ENCODE measurements at places on chromosomes 7 and 10.
A peak's percentile ranks its signal among the peaks of the same experiment; 100 is the strongest.

DNA sequence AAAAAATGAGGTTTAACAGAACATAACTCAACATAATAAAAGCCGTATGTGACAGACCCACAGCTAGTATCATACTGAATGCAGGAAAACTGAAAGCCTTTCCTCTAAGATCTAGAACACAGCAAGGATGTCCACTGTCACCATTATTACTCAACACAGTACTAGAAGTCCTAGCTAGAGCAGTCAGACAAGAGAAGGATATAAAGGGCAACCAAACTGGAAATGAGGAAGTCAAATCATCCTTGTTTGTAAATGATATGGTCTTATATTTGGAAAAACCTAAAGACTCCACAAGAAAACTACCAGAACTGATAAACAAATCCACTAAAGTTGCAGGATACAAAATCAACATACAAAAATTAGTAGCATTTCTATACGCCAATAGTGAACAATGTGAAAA, 45.9 kb downstream of the C10orf71 start:
- no peak for DNase-seq

DNA sequence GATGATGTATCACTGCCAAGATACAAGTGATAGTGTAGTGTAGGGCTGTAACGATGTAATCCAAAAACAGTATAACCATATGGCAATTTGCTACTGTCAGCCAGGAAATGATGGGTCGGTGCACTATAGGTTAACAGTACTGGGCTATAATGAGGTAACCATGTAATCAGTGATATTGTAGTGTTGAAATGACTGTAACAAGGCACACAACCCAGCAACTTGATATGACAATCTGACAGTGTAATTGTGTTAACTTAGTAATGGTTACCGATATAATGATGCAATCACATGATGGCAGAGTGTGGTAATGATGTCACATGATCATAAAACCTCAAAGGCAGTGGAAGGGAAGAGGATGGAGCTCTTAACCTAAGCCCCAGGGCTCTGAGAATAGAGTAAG, 73.8 kb upstream of the SLF2 start:
- no peak for DNase-seq

- no peak for DNase-seq
These were observed 372.3 kb upstream of the NRP1 start for GRCh38 chr10:33706746-33707145.

DNA sequence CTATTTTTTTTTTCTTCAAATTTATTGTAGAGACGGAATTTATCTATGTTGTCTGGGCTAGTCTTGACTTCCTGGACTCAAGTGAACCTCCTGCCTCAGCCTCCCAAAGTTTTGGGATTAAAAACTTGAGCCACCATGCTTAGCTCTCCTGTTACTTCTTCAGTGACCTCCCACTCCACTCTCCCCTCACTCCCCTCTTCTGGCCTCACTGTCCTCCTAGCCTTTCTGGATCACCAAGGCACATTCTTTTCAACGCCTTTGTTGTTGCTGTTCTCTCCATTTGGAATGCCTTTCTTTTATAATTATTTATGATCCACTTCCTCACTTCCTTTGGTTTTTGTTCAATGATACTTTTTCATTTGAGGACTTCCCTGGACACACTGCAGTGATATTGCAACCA, 17.9 kb downstream of the PTPRZ1 start:
- no peak for DNase-seq

DNA sequence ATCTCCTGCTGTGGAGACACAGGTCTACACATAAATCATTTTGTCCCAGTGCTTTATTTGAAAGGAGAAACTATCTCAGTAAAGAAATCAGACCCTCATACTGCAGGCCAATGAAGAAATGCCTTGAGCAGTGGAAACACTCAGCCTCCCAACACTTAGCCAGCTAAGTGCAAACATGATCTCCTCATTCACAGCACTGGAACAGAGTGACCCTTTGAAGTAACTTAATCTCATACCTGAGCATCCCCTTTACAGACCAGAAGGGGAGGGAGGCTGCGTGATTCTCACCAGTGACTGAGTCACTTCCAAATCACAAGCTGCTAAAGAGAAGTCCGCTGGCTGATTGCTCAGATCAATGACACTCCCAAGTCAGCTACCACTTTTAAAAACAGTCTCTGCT, 4.5 kb downstream of the CHST15 start:
- no peak for DNase-seq

- no peak for DNase-seq
These were observed 428.7 kb upstream of the AKR1E2 start for GRCh38 chr10:4397337-4397736.

- no peak for DNase-seq
These were observed 697.0 kb downstream of the SORCS1 start for GRCh38 chr10:106467506-106467905.

- no peak for DNase-seq
These were observed 242.5 kb upstream of the PRSS58 start for GRCh38 chr7:142500366-142500765.

DNA sequence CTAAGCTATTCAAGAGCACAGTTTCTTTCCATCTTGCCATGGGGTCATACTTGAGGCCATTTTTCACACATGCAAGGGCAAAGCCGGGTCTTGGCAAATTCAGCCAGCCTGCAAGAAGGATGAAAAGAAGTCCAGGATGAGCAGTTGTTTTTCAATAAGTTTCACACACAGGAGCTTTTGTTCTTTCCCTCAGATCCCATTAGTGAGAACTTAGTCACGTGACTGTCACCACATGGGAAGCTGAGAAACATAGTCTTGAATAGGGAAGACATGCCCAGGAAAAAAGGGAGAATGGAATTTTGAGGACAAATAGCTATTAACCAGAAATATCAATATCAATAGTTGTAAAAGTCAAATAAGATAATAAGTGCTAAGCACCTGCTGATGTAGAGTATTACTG, 137.7 kb downstream of the AHR start:
- no peak for DNase-seq

GRCh38 chr10:23608926-23609325, 170.1 kb downstream of the OTUD1 start:
- DNase-seq, result no peak

DNA sequence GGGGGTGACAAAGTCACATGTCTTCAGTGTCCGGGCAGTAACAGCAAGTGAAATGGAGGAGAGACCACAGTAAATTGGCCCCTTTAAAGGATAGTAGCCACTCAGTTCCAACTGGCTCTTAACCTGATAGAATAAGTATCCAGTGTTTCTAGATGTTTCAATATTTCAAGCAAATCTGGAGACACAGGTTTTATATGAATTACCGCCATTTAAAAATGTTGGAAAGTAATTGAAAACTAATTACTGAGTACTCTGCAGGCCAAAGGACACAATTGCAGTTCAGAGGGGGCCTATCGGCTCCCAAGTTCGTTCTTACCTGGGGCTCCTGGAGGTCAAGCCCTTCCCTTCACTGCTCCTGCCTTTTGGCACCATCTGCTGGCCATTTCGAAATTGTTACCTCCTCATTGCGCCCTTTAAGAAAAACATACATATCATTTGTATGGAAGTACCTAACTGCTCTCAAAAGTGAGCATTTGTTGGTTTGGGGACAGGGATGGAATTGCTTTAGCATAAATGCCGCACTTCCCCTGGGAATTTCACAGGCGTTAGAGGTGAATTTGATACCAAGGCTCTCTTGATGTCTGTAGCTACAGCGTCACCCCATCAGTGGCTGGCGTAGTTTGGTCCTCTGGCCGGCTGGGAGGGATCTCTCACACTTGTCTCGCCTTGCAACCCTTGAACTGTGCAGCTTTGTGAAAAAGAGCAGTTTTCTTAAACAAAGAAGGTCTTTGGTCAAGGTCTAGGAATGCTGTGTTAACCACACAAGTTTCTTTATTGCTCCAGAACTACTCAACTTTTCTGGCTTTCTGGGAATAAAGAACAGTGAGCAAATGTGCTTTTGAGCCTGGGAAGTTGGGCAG, 220.0 kb downstream of the ARHGAP21 start:
- DNase-seq, result no peak

DNA sequence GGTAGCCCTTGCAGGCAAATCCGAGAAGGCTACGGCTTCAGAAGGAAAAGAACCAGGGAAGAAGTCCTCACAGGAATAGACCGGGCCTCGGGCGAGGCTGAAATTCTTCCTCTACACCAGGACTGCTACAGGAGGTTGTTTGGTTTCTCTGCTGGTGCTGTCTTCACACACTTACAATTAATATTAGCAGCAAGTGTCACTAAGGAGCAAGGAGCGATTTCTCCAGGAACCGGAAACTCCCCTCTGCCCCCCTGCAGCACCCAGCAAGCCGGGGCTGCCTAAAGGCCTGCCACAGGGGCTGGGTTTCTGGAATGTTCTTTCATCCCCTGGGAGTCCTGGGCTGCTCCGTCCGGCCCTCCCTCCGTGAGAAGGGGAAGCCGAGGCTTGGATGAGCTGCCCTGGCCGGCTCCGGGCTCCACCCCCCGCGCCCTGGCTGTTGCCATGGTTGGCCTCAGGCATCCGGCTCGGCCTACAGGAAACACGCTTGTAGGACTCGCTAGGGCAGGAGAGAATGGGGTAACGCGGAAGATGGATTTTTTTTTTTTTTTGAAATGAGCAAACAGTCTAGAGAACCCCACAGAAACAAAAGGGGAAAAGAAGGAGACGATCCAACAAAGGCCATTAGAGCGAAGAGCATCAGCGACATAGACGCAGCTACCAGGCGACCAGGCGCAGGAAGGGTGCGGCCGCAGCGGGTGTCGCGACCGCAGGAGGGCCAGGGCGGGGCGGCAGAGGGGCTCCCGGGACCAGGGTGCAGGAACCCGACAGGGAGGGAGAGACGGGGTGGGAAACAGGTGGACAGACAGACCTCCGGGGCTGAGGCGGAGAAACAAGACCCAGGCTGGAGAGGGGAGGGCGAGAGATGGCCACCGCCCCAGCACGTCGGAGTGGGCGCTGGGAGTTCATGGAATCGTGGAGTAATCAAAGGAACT, 33.0 kb downstream of the EN2 start:
- no peak for DNase-seq

GRCh38 chr7:156198277-156198676, 386.0 kb upstream of the SHH start:
- no peak for DNase-seq

DNA sequence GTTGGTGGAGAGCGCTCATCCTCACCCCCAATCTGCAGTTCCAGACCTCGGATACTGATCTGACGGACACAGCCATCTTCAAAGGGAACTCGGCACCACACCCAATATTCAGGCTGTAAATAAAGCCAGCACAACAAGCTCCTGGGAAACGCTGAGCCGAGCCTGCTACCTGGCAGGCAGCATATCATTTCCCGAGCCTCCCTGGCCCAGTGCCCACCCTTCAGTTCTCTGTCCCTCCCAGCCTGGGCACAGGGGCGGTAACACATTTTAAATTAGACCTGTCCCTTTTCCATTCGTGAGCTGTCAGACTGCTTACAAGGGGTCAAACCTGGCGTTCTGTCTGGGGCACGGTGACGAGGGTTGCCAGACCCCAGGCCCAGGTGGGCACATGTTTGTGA, 250.5 kb downstream of the ARHGAP12 start:
- no peak for DNase-seq

- DNase-seq, result no peak
These were observed 40.6 kb downstream of the AKR1B15 start for GRCh38 chr7:134589491-134589941.

DNA sequence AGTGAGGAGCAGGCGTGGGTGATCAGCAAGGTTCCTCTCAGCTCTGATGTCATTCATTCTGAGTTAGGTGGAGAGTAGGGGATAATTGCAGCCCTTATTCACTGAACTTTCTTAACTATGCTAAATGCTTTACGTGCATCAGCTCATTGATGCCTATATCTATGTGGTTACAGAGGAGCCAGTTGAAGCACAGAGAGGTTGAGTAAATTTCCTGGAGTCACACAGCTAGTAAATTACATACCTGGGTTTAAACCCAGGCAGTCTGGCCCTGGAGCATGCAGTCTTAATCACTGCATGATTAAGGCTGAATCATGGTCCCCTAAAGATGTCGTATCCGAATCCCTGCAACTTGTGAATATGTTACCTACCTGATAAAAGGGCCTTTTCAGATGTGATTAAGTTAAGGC, 99.6 kb downstream of the GRK5 start:
- no peak for DNase-seq

DNA sequence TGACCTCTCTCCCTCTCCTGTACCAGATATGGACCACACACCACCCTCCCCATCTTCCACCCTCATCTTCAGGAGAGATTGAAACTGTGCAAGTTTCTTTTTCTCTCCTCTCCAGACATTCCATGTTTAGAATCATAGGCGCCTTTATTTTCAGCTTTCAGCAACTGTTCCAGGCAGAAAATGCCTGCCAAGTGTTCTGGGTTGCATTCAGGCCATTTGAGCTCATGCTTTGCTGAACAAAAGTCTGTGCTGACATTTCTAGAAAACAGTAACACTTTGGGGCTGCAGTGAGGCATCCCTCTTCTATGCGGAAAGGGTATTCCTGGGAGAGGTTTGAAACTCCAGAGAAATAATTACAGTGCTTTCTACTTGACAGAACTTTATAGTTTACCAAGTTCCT, 361.7 kb downstream of the GPAM start:
- DNase-seq, result peak; percentile 50

DNA sequence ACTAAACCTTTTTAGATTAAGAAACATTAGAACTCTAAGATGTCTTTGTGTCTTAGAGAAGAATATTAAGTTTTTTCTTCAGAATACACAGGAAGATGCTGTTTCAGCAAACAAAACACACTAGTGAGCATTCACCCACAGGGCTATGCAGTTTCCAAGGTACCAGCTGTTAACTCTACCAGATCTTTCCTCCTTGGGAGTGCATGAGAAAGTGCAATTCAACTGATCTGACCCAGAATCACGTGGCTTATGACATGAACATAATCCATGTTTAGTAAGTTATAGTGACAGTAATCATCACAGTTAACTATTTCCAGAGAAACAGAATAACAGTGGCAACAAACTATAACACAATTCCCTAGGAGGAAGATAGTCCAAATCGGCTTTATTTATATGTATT, 270.7 kb downstream of the CACNA2D1 start:
- no peak for DNase-seq

DNA sequence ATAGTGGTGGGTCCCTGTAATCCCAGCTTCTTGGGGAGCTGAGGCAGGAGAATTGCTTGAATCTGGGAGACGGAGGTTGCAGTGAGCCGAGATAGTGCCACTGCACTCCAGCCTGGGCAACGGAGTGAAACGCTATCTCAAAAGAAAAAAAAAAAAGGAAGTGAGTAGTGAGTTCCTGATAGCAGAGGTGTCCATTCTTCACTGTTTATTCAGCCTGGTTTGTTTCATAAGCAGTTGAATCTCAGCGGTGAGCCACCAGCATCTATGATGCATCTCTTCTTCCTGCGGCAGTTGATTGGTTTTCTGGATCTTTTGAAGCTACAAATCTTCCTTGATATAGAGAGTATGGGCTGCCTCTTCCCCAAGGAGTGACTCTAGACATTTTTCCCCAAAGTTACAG, 316.1 kb upstream of the MTPN start:
- no peak for DNase-seq

GRCh38 chr7:157208571-157209413, 70.1 kb downstream of the UBE3C start:
- DNase-seq, result no peak

- DNase-seq, result no peak
These were observed 58.6 kb downstream of the COL13A1 start for GRCh38 chr10:69860271-69860670.

GRCh38 chr10:26467639-26468038, 29.5 kb downstream of the APBB1IP start:
- no peak for DNase-seq
